ENCODE measurements at places on chromosomes 7 and 10. TPM values are rescaled to one million over a fixed set of nuclear protein-coding genes. Genes with fewer than 3 reads are reported as not detected.

SLC39A12 gene
- not detected for total RNA-seq

ECHS1 gene
- 62.6 TPM for total RNA-seq

FAM171A1 gene
- 15.8 TPM for total RNA-seq

TMEM236 gene
- under 0.01 TPM for total RNA-seq

PAXIP1 gene
- total RNA-seq = 7.9 TPM

LRRTM3 gene
- total RNA-seq = under 0.01 TPM

ADAM8 gene
- 0.85 TPM for total RNA-seq

RBP4 gene
- not detected for total RNA-seq

SHH gene
- total RNA-seq = under 0.01 TPM

GNAT3 gene
- 0.28 TPM for total RNA-seq

ARHGAP22 gene
- 156 TPM for total RNA-seq

HOXA4 gene
- total RNA-seq = not detected

COL17A1 gene
- total RNA-seq = 1.2 TPM

TRUB1 gene
- 33.8 TPM for total RNA-seq

PDE6C gene
- total RNA-seq = not detected

CDH23 gene
- total RNA-seq = under 0.01 TPM

IPMK gene
- 6.9 TPM for total RNA-seq

NODAL gene
- total RNA-seq = not detected

CHPF2 gene
- 69.0 TPM for total RNA-seq

TUBAL3 gene
- total RNA-seq = not detected

VIPR2 gene
- 0.28 TPM for total RNA-seq

ZNF425 gene
- total RNA-seq = 3.1 TPM

PGAM2 gene
- 0.56 TPM for total RNA-seq

RTKN2 gene
- 1.1 TPM for total RNA-seq

LBX1 gene
- total RNA-seq = not detected

TSPAN12 gene
- 5.9 TPM for total RNA-seq

CLDN4 gene
- total RNA-seq = 2.7 TPM

ODAD2 gene
- total RNA-seq = not detected

LOXL4 gene
- 46.8 TPM for total RNA-seq

SLC13A1 gene
- total RNA-seq = not detected

PRSS37 gene
- not detected for total RNA-seq

TEX36 gene
- total RNA-seq = not detected

All from regular cardiac myocyte (primary cell).